ENCODE measurements at places on chromosomes 1 and 21.

DNA sequence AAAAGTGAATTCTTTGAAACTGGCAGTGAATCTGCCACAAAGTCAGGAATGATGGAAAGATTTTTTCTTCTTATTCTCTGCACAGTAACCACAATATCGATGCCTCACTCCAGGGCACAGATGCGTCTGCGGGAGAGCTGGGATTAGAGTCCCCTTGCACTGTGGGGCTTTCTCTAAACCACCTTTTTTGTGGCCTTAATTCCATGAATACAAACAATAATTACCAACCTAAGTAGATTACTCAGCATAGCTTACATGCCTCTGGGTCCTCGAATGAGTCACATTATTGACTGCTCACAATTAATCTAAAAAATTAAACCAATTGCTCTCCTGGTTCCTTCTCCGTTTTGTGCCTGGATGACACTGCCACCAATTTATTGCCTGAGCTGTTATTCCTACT, 125.8 kb downstream of the KAZN start:
- DNase-seq = no peak

GRCh38 chr1:227170361-227171166, 147.7 kb downstream of the CDC42BPA start:
- DNase-seq = no peak

- no peak for DNase-seq
These were observed 2.4 kb upstream of the BARHL2 start for GRCh38 chr1:90719330-90720144.

DNA sequence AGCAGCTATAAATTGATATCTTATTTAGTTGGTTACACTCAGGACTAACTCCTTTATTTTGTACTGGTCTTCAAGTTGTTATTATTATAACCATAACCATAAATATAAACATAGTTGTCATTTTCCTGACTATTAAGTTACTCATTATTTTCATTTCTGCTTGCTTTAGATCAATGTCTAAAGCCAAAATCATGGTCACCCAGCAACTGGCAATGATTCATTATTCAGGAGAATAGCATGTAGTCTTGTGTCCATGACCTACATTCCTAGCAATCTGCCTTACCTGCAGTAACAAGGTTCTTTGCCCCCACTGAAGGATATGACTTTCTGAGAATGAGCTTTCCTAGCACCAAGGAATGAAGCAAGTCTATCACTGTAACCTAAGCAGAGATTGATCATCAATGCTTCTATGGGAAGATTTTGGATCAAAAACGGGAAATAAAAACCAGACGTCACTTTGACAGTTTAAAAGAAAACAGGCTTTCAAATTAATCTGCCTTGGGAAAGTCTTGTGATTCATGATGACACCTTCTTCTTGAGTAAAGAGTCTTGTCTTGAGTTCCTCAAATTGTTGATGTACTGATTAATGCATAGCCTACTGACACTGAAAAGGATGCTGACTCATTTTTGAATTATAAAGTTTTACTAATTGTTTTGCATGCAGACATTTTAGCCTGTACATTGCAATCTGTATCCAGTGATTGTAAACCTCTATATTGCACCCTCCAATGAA, 203.3 kb upstream of the IVNS1ABP start:
- DNase-seq = peak; percentile 79

- DNase-seq = peak; percentile 46
These were observed 147.4 kb upstream of the USP24 start for GRCh38 chr1:55362558-55362957.

DNA sequence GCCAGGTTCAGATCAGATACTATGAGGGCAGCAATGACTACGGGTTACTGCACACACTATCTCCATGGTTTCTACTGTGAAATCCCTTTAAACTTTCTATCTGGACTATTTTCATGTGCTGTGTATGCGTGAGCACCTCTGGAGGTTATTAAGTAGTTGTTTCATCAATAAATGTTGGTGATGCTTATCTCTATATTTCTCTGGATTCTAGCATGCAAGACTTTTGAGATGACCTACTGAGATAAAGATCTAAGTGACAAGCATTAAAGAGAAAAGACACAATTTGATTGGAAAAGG, 194.0 kb downstream of the NRIP1 start:
- DNase-seq = no peak

DNA sequence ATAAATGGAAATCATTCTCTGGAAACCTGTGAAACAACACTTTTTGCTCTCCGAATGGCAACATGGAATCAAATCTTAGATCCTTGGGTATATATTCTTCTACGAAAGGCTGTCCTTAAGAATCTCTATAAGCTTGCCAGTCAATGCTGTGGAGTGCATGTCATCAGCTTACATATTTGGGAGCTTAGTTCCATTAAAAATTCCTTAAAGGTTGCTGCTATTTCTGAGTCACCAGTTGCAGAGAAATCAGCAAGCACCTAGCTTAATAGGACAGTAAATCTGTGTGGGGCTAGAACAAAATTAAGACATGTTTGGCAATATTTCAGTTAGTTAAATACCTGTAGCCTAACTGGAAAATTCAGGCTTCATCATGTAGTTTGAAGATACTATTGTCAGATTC, 45.7 kb downstream of the PTGFR start:
- no peak for DNase-seq

- DNase-seq = no peak
These were observed 36.6 kb upstream of the TMEM51 start for GRCh38 chr1:15116966-15117365.

DNA sequence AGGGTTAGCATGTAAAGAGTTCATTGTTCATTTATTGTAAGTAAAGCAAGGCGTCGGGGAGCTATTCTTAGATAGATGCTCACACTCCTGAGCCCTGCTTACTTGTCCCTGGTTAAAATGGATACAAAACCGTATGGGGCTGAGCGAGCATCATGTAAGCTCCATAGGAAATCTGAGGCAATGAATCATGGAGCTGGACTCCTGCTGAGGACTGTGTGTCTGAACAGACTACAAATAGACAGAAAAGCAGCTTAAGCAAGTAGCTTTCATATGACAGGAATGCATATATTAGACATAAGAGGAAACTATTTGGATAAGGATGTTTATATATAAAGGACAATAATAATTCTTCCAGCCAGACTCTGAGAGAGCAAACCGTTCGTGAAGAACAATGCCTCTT, 604.9 kb upstream of the PTBP2 start:
- no peak for DNase-seq

DNA sequence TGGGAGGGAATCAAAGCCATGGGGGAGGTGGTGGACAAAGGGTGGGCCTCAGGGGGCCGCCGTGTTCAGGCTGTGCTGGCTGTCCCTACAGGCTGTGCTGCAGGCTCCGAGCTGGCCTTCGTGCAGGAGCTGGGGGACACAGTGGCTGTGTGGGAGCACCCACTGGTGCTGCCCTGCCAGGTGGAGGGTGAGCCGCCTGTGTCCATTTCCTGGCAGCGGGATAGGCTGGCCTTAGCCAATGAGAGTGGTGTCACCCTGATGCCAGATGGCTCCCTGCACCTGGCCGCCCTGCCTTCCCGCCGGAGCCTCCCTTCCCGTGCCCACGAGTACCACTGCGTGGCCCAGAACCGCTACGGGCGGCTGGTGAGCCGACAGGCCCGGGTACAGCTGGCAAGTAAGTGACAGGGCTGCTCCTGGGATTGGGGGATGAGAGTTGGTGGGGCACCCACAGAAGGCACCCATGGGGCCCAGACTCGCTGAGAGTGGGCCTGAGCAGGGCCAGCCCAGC, 20.2 kb downstream of the SLC27A3 start:
- DNase-seq = no peak

DNA sequence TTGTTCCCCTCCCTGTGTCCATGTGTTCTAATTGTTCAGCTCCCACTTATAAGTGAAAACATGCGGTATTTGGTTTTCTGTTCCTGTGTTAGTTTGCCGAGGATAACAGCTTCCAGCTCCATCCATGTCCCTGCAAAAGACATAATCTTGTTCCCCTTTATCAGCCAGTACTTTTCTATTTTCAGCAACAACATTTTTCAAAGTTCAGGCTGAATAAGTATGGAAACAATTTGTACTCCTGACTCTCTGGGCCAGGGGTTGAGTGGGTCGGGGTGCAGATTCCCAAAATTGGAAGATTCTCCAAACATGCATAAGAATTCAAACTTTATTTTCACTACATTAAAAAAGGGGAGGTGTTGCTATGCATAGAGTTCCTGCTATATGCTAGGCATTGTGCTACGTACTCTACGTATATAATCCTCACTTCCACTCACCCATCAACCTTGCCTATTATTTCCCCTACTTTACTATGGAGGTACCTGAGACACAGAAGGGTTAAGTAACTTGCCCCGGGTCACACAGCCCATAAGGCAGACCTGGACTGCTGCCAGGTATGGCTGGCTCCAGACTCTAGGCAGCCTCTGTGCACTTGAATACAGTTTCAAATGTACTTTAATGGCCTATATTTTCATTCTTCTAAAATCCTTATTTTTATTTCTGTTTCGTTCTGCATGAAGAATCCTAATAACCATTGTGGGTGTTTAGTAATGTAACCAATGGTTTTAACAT, 117.1 kb upstream of the C8B start:
- DNase-seq = no peak

DNA sequence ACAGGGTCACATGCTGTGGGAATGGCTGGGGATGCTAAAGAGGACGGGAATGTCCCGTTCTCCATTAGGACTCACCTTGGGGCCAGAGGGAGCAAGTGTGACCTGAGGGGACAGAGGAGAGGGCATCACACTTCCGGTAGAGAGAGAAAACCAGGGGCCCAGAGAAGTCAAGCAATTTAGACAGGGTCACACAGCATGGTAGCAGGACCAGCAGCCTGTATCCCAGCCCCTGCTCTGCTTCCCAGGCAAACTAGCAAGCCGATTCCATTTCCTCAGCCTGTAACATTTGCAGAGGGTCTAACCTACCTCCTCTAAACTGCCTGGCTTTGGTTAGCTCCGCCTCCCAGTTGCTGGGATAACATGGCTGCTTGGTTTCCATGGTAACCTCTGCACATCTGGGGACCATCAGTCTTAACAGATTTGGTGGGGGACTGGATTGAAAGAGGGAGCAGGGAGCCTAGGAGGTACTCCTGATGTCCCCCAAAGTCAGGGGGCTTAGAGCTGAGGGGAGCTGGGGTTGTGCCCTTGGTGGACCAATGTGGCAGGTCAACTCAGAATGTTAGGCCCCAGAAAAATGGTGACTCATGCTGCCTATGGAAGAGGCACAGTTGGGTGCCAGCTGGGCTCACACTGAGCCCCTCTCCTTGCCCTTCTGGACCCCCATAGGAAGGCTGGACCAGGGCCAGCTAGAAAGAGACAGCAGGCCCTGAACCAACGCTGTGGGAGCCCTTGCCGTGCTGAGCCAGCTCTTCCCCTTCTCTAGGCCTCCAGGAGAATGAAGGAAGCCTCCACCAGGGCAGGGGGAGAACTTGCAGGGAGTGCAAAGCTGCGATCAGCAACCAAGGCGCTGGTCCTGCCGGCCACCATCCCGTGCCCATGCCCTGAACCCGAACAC, 9.5 kb downstream of the COL16A1 start:
- DNase-seq = no peak

GRCh38 chr21:15015622-15016471, 49.0 kb downstream of the NRIP1 start:
- DNase-seq = no peak

DNA sequence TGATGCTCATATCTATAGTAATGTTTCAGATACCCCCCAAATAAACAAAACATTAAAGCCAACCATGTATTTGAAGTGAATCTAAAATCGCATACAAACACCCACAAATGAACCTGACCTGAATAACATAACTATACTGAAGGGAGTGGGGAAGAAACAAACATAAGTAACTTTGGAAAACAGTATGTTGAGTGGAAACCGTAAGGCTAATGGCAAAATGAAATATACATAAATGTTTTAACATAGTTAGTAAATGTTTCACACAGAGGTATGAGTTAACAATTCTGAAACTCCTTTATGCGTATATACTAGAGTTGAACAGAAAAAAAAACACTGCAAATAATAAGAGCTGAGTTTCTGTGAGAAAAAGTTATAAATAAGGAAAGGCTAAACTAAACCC, 125.6 kb downstream of the ACBD6 start:
- no peak for DNase-seq

- DNase-seq = no peak
These were observed 117.6 kb downstream of the CENPF start for GRCh38 chr1:214720561-214720960.

DNA sequence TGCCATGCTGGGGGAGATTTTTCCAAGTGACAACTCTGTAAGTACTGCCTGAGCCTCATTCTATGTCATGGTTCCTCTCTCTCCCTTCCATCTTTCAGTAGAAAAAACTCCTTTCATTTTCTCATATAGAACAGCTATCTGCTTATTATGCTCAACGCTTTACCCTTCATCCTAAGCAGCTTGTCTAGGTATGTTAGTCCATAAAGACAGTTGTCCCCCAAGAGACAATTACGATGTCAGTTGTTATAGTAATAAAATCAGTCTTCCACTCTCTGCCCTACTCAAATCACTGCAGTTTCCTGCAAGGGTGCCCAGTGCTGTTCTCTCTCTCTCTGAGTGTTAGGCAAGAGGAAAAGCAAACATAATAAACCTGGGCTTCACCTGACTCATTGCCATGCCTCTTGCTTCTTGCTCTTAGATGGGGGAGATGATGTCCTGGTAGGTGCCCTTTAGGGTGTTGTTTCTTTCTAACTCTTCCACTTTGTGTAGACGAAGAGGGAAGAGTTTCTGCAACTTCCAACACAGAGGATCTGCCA, 59.4 kb downstream of the PAPPA2 start:
- no peak for DNase-seq

GRCh38 chr1:7371926-7372325, 399.2 kb upstream of the VAMP3 start:
- DNase-seq = no peak

DNA sequence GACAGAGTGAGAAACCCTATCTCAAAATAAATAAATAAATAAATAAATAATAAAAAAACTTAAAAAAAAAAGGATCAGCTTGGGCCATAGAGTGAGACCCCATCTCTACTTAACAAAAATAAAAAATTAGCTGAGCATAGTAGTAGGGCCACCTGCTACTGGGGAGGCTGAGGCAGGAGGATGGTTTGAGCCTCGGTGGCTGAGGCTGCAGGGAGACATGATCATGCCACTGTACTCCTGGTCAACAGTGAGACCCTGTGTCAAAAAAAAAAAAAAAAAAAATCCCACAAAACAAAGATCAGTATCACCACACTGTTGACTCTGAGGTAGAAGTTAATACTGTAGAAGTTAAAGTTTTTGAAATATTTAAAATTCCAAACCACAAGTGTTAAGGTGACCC, 29.1 kb downstream of the SLC16A1 start:
- DNase-seq = no peak

DNA sequence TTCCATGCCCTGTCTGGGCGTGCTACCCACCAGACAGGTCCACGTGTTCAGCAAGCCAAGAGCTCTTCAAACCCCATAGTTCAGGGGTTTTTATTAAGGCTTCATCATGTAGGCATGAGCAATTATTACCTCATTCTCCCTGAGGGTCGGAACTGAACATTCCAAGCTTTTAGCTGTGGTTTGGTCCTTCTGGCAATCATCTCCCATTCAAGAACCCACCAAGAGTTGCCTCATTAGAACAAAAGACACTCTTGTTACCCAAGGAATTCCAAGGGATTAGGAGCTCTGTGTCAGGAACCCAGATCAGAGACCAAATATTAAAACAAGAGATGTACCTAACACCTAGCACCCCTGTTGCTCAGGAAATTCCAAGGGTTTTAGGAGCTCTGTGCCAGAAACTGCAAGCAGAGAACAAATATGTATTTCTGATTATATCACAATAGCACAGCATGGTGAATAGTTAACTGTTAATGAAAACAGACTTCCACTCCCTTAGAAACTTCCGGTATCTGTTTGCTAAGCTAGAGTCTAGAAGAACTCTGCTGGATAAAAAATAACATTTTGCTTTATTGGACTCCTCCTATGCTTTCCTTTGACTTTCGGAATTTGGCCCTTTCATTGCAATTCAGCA, 201.2 kb upstream of the L1TD1 start:
- no peak for DNase-seq

GRCh38 chr1:44422161-44422560, 17.1 kb downstream of the RNF220 start:
- peak; percentile 78 for DNase-seq
